ENCODE measurements at places on chromosomes 3 and 15.

GRCh38 chr15:85542895-85543331 is 162.5 kb downstream of the AKAP13 start:
- DNase-seq: no peak

DNA sequence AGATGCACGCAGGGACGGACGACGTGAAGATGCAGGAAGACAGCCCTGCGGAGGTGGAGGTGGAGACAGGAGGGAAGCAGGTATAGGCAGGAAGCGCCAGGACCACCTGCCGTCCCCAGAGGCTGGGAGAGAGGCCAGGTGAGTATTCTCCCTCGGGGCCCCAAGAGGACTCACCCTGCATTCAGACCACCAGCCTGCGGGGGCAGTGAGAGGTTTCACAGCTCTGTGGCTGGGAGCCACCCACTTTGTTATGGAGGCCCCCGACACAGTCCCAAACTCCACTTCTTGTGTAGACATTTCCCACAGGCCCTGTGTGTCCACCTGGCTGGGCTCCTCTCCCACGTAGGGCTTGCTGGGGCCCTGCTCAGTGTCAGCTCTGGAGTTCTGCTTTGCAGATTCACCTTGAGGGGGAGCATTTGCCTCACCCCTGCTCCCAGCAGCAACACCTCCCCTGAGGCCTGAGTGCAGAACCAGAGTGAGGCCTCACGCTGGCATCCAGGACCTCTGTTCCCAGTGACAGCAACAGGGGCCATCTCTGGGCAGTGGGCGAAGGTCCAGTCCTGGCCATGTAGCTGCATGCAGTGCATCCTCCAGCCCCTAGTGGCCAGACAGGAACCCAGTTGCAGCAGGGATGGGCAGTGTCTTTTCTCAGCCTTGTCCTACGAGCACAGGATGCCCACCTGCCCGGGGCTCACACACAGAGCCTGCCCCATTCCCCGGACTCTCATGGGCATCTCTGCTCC is 119.4 kb upstream of the IQSEC1 start:
- no peak for DNase-seq

GRCh38 chr3:127761441-127761801 is 60.9 kb downstream of the MGLL start:
- DNase-seq: no peak

- no peak for DNase-seq
Measured at GRCh38 chr15:72680931-72681330, 5.1 kb downstream of the HIGD2B start.

DNA sequence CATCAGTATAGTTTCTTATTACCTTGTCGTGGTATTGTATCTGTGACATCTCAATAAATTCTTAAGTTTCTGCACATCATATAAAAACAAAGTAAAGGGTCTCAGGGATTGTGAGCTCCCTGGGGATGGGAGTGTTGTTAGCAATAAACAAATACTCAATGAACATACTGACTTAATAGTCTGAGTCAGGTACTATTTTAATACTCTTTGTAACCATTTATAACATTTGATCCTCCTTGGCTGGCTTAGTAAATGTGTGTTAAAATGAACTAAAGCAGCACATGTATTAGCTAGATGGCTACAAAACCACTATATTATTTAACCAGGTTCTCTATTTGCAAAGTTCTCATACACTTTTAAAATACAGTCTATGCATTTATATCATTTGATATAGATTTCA is 1.8 kb downstream of the ICE2 start:
- no peak for DNase-seq

GRCh38 chr3:2898591-2899353 is 211.4 kb downstream of the IL5RA start:
- DNase-seq: no peak

GRCh38 chr3:89252016-89252415 is 144.6 kb downstream of the EPHA3 start:
- DNase-seq: no peak

- no peak for DNase-seq
Measured at GRCh38 chr15:57548351-57548750, 43.4 kb upstream of the MYZAP start.

- no peak for DNase-seq
Measured at GRCh38 chr15:65097651-65098263, 17.2 kb downstream of the UBAP1L start.

DNA sequence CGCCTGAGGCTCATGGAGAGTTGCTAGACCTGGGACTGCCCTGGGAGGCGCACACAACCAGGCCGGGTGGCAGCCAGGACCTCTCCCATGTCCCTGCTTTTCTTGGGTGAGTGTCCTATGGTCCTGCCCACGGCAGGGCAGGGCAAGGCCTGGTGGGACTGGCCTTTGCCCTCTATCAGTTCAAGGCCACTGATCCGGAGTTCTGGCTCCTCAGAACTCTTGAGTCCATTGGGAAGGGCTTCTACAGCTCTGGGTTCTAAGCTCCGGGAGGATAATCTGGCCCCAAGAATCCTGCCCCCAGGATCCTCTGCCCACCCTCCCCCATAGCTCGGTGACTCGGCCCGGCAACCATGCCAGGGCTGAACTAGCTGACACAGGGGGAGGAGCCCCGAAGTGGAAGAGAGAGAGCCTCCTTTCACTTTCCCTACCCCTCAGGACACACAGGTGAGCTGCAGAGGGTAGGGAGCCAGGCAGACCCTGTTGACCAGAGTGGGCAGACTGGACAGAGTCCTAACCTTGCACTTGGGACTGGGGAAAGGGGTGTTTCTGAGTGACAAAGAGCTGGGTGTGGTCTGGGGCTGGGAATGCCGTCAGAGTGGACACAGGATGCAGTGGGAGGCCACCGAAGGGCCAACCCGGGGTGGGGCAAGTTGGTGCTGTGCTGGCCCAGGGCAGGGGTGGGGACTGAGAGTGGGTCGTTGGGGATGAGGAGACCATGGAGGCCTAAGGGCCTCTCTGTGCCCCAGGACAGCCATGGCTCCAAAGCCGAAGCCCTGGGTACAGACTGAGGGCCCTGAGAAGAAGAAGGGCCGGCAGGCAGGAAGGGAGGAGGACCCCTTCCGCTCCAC is 664 bp downstream of the PARP3 start:
- peak; percentile 49 for DNase-seq

- DNase-seq: no peak
Measured at GRCh38 chr15:81152339-81152738, 18.3 kb downstream of the CFAP161 start.

DNA sequence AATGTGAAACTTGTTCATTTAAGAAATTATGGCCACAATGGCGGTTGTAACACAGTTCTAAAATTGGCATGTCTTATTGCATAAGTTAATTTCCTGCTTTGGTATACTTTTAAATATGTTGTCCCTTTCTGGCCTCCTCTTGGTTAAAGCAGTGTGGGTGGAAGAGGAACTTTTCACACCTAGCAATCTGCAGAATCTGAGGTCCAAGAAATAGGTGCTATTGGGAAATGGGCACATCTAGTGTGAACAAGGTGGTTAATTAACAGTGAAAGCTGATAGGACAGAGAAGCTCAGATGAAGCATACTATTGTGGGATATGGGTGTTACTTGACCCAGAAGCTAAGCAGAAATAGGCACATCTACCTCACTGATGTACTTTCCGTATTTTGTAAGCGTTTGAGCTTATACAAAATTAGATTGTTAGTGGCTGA is 10.6 kb downstream of the CMC1 start:
- DNase-seq: no peak

GRCh38 chr3:189699885-189700284 is 68.7 kb downstream of the TP63 start:
- no peak for DNase-seq

GRCh38 chr15:71686221-71687050 is 123.9 kb upstream of the NR2E3 start:
- no peak for DNase-seq

GRCh38 chr3:157061265-157061664 is 98.7 kb downstream of the CCNL1 start:
- DNase-seq: no peak

DNA sequence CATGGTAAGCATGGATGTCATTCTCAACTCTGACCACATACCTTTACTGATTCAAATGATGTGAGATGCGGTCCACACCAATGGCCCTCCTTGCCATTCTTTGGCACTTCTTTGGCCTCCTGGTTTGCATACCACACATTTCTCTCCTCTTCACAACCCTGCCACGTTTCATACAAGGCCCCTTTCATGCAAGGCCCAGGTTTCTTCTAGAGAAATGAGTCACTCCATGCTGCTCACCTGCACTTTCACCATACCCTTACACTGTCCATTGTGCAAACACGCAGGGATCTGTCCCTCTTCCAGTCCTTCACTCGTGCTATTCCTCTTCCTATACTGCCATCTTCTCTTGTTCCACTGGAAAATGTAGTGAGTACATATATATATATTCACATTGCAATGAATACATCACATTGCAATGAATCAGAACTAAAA is 24.4 kb upstream of the SLC24A5 start:
- no peak for DNase-seq

DNA sequence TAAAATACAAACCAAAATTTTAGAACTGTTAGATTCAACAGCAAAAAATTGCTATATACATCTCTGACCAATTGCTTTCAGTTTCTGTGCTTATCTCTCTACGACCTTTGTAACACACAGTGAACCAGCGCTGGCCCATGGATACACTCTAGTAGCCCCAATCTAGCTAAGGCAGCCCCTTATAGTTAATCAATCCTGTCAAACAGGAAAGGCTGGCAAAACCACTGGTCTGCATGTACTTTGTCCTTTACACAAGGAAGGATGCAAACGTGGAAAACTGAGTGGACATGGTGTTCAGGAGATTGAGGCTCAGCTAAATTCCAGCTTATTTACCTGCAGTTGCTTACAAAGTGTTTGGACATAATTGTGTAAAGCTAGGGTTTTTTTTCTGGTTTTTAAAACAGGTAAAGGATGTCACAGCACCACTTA is 25.9 kb downstream of the ADGRG7 start:
- no peak for DNase-seq

GRCh38 chr15:82663186-82663600 is 16.0 kb upstream of the CPEB1 start:
- no peak for DNase-seq

GRCh38 chr3:135229018-135229495 is 434.0 kb downstream of the EPHB1 start:
- no peak for DNase-seq

- DNase-seq: no peak
Measured at GRCh38 chr15:88652456-88653199, 13.8 kb downstream of the ISG20 start.

DNA sequence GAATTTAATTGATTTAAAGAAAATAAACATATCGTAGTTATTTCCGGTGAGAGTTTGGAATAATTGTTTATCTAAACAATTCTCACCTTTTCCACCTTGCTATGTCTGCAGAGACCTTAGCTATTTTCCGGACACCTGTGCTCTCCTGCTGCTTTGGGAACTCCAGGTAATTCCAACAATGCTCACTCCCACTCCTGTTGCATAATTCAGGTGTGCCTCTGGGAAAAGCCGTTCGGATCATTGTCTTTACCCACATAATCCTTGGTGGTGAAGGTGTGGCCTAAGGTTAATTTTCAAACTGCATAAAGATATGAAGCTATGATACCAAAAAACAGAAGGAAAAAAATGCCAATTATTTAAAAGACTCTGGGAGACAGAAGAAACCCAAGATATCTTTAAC is 59.4 kb downstream of the LDHAL6B start:
- DNase-seq: no peak

DNA sequence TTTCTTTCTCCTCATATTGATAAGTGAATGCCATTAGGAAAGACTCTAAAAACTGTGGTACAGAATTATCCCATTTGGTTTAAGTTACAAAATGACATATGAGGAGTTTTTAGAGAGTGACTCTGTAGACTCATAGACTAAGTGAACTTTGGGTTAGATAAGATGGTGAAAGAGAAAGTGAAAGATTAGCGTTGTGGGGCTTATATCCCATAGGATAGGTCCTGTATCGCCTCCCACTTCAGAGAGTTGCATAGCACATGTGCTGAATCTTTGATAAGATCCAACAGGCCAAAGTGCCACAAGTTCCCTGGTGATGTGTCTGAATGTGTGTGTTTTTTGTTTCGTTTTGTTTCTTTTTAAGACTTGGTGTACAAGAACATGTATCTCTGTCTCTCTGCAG is 666.9 kb downstream of the MECOM start:
- no peak for DNase-seq

GRCh38 chr15:70283511-70283910 is 185.8 kb upstream of the TLE3 start:
- DNase-seq: no peak

- no peak for DNase-seq
Measured at GRCh38 chr3:66537735-66538134, 36.9 kb upstream of the LRIG1 start.

DNA sequence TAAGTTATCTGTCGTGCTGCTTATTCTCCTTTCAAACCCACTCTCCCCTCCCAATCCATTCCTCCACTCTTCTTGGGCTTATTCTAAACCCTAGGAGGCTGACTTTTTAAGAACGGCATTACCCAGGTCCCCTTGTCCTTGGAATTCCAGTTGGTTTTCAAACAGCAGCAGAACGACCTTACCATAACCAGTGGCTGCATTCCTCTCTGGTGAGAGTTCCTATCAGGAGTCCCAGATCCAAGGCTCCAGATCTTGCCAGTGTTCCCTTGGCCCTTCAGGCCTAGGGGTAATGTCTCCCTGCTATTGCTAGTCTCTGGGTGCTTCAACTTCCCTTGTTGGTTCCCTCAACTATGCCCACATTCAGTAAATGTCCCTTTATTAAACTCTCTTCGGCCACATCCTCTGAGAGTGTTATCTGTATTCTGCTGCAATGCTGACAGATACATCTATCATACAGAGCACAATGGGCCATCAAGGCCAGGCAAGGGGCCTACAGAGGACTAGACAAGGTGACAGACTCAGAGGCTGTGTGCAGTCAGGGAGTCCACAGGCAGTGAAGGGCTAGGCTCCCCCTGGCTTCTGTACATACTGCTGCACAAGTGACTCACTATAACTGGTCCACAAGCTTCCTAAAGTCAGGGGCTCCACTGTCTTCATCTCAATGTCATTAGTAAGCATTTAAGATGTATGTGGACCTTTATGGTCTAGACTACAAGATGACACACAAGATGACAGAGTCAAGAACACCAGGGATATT is 10.1 kb downstream of the LYSMD2 start:
- DNase-seq: no peak

DNA sequence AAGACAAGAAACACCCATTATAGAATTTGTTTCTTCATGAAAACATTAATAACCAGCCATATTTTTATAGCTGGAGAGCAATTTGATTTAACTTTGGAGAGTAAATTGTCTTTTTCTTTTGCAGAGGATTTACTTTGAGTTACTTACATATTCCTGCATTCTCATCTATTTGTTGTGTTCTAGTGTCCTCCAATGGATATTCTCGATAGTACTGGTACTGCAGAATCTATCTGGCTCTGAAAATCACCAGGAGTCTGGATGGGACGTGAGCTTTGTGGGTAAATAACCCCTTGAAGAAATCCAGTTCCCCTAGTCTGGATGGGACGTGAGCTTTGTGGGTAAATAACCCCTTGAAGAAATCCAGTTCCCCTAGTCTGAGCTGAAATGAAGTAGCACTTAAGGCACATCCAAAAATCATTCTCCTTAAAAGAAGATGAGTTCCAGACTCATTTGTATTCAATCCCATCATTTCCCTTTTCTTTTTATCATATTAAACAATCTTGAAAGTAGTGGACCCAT is 294.1 kb upstream of the UBE2E2 start:
- no peak for DNase-seq

Measured in activated T-cell treated with anti-CD3 and anti-CD28 coated beads for 48 hours (primary cell).